Eye (tissue), 1 donor: ENCODE measurements at places on chromosomes 4 and X.

- DNase-seq: no peak
These were observed 92.2 kb downstream of the MID1IP1 start for GRCh38 chrX:38893441-38893840.

GRCh38 chr4:10947898-10948297 lies 263.3 kb upstream of the CLNK start:
- no peak for DNase-seq

DNA sequence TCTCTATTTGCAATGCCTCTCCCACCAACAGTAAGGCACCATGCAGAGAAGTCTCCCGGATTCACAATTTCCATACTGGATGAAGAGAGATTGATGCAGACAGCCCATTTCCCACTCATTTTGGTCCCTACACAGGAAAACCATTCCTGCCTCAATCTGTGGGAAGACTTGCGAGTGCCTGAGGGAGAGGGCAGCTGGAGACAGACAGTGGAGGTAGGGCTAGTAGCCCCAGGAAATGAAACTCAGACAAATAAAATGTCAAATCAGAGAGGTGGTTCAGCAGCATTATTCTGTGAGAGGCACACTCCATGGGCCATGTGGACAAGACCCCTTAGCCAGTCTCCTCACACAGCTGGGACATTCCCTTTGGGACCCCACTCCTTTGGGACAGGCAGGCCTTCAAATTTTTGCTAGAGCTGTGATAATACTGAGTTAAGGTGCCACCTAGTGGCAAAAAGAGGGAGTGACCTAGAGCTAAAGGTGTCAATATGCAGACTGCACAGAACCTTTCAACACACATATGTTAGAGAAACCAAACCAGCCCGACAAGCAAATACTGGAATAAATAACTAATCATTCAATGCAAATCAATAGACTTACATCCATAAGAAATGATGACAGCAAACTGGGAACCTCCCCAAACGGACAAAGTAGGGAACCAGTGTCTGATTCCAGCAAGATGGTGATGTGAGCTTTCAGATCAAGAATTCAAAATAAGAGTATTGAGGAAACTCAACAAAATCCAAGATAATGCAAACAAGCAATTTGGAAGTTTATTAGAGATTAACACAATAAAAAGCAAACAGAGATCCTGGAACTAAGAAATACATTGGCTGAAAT lies 1865.3 kb upstream of the AGA start:
- no peak for DNase-seq

- DNase-seq: no peak
These were observed 347.8 kb downstream of the GRID2 start for GRCh38 chr4:92651536-92651935.

DNA sequence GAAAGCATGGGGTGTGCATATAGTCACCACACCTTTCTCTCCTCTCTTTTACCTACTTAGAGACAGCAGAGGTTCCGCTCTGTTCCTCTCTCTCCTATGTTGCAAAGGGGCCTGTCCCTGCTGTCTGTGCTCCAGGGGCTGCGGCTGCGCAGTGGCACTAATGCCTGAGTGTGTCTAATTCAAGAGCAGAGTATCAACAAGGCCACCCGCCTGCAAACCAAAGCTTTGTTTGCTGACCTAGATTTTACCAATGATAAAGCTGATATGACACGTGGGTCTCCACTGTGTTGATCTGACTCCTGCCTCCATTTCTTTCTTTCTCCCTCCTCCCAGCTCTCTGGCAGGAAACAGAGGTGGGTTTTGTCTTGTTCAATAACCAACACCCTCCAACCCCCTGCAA lies 74.9 kb downstream of the NSG1 start:
- peak; percentile 89 for DNase-seq

GRCh38 chr4:12658146-12658545 lies 826.0 kb downstream of the RAB28 start:
- no peak for DNase-seq

GRCh38 chr4:134243742-134244713 lies 42.4 kb upstream of the PABPC4L start:
- no peak for DNase-seq

DNA sequence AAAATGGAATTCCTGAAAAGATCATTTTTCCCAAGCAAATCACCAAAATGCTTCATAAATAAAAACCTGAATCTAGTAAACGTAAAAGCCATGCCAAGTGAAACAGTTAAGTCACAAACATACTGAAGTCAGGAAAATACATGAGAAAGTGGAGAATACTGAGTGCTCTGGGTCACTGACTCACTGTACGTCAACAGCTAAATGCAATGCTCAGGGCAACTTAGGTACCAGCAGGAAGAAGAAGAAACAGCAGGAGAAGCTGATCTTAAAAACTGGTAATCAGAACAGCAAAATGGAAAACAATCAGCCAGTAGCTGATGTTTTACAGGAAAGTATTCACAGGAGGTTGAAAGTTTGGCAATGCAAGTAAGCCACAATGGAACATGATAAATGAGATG lies 252.6 kb upstream of the ETNPPL start:
- DNase-seq: no peak

DNA sequence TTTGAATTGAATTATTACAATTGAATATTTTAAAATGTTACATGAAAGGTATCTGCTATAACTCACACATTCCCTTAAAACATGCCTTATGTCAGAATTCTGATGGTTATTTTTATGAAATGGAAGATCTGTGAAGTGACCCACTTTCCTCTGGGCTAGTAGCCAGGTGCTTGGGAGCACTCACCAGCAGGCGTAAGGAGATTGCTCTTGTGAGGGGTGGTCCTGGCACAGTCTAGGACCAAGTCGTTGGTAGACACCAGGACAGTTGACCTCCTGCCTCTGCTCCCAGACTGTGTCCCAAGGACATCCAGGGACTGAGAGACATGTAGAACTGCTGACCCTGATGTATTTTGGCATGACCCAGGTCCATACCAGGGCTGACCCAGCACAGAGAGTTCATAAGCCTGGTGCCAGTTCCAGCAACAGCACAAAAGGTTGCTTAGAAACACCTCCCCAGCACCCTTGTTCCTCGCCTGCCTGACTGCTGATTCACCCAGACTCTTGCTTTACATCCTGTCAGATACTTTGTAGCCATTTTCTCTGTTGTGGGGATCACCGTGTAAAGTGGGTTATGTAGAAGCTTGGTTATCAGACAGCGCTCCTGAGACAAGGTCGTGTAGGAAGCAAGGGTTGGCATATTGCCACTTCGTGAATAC lies 48.5 kb downstream of the NELFA start:
- no peak for DNase-seq

GRCh38 chrX:45164021-45164621 lies 36.6 kb downstream of the DIPK2B start:
- no peak for DNase-seq

- no peak for DNase-seq
These were observed 35.0 kb upstream of the PLA2G12A start for GRCh38 chr4:109764789-109765402.

DNA sequence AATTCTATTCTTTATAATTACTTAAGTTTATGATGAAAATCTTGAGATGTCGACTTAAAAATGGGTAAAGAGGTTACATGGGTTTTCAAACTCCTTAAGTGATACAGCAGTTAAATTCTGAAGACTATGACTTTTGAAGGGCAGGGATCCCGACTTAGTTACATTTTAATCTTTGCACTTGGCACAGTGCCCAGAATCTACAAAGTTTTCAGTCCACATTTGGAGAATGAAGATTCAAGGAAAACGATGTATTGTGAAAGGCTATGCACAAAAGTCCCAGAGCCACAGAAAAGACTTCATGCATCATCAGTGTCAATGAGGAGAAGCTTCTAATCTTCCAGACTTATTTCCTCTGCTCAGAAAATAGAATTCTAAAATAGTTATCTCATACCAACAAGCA lies 36.3 kb upstream of the GRPR start:
- no peak for DNase-seq

GRCh38 chr4:80201252-80202151 lies 4.2 kb downstream of the PRDM8 start:
- peak; percentile 88 for DNase-seq

GRCh38 chrX:16839852-16840460 lies 30.2 kb downstream of the RBBP7 start:
- no peak for DNase-seq

DNA sequence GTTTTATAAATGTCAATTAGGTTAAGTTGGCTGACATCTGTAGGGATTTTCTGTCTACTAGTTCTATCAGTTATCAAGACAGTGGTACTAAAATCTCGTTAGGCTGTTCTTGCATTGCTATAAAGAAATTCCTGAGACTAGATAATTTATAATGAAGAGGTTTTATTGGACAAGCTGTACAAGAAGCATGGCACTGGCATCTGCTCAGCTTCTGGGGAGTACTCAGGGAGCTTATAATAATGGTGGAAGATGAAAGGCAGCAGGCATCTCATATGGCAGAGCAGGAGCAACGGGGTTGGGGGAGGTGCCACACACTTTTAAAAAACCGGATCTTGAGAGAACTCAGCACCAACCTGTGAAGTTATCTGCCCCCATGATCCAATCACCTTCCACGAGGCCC lies 28.2 kb downstream of the CHIC2 start:
- no peak for DNase-seq

DNA sequence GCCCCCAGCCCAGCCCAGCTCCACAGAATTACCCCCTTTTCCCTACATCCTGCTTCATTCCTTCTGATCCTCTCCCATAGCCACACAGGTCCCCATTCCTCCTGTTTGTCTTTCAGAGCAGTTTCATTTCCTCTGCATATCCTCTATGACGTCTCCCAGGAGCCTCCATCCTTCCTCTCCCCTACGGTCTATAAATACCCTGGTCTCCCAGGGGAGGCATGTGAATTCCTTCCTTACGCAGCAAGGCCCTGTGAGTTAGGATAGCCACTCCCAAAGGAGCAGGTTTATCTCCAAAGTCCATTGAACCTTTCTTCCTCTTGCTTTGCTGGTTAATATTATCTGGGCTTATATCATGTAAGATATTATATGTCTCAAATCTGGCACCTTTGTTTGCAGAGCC lies 8.4 kb upstream of the APLN start:
- DNase-seq: no peak

- no peak for DNase-seq
These were observed 11.0 kb upstream of the CWH43 start for GRCh38 chr4:48974979-48975640.

DNA sequence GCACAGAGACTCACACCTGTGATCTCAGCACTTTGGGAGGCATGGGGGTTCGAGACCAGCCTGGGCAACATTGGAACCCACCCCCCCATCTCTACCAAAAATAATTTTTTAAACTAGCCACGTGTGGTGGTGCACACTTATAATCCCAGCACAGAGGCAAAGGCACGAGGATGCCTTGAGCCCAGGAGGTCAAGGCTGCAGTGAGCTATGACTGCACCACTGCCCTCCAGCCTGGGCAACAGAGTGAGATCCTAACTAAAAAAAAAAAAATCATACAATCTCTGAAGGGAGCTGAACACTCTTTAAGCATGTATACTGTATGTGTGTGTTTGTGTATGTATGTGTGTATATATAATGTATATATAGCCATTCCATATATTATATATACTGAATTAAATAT lies 2.5 kb upstream of the PRKX start:
- DNase-seq: no peak

DNA sequence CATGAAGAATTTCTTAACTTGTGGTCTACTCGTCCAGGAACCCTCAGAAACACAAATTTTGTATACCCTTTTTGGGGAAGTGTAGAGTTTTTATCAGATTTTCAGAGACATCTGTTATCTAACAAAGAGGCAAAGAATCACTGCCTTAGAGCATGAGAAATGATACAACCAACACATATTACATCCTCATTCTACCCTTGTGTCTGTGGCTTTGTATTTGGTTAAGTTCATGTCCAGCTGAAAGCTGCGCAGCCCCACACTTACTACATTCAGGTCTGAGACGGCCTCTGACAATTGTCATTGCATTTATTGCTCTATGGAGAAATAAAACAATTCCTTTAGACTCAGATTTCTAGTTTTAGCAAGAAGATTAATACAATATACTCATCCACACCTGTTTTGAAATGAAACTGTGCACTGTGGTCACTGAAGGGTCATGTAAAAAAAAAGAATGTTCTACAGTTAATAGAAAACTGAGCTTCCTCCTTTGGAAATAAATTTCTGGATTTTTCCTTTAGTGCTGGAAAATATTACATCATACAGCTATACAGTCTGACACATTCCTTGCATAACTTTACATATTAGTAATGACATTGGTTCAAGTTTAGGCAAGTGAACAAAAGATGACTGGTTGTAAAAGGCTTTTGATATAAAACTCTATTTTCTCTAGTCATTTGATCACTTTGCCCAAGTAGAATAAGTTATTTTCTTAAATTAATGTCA lies 39.8 kb downstream of the GLRB start:
- peak; percentile 38 for DNase-seq

GRCh38 chr4:77734928-77735327 lies 84.2 kb downstream of the CNOT6L start:
- DNase-seq: no peak

DNA sequence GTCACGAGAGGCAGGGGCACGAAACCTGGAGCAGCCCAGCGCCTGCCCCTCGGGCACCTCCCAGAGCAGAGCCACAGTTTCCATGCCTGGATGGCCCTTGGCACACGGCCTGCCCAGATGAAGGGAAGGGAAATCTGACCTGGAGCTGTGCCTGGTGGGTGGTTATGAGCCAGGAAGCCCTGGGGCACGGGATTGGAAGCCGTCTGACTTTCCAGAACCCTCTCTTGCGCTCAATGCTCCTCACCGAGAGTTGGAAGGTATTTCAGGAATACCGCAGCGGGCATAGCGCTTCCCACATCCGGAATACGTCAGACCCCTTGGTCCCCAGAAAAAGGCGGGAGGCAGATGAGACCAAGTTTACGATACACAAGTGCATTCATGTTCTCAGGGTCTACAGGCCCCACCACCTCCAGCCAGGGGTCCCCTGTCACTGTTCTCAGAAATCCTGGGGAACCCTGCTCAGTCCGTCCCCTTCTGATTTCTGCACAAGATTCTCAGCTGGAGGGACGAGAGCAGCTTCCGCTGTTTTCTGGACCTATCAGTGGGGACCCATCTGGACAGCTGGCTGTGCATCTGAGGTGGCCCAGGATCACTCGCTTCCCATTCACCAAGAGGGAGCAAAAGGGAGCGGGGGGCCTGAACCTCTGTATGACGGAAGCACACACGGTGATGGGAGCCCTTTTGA lies 172.9 kb downstream of the AFAP1 start:
- DNase-seq: no peak

DNA sequence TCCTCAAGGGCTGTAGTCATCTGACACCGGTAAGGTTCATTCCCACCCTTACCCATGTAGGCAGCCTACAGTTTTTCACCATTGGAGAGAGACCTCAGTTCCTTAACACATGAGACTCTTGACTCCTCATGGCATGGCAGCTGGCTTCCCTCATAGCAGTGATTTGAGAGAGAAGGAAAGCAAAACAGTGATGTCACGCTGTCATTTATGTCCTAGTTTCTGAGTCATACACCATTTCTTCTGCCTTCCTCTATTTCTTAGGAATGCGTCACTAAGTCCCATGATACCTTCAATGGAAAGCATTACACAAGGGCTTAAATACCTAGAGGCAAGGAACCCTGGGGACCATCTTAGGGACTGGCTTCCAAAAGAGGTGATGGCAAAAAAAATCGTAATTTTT lies 226.1 kb downstream of the SPCS3 start:
- DNase-seq: no peak

- peak; percentile 83 for DNase-seq
These were observed 734 bp upstream of the GALNT7 start for GRCh38 chr4:173167758-173168395.

- DNase-seq: peak; percentile 39
These were observed 14.3 kb downstream of the FAM9C start for GRCh38 chrX:13029887-13030771.

GRCh38 chr4:118351851-118352827 lies 664 bp downstream of the PRSS12 start:
- DNase-seq: peak; percentile 75
